Suppressor macrophage (primary cell): ENCODE measurements at places on chromosomes 16 and 17.

DNA sequence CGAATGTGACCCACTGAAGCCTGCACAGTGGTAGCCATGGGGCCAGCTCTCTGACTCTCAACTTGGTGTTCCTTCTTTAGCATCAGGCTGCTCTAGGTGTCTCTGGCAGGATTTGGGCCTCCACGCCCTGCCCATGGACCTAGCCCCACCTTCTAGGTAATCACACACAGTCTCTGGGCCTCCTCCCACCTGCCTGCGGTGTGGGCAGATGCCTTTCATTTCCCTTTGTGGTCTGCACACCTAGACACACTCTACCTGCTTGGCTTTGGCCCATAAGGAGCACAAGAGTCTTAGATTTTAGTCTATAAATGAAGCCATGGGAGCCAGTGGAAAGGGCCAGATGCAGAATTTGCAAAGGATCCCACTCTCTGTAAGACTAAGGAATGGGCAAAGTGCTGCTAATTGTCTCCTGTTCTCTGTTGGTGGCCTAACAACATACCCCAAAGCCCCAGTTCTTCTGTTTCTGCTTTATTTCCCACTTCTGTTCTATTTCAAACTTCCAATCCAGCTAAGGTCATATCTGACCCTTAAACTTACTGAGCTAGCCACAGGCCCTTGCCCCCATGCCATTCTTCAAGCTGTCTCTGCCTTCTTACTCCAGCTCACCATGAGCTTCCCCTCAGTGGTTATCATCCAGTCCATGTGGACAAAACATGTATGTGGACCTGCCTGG is 7.2 kb upstream of the MFSD6L start:
- DNase-seq, result no peak

GRCh38 chr17:1558401-1558800 is 4.2 kb downstream of the PITPNA start:
- no peak for DNase-seq

DNA sequence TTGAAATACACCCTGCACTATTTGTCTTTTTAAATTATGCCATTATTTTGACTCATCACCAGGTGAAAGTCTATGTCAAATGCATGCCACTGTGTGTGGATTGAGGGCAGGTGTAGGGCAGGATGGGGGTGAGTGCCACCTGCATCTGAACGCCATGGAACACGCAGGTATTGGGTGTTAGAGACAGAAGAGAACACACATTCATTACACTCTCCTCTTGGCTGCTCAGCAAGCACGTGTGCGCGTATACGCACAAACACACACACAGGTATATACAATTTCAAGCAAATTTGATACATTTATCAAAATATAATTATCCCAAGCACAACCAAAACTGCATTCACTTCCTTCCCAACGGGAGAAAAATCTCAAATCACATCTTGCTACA is 268.9 kb downstream of the NTN1 start:
- DNase-seq, result no peak

- no peak for DNase-seq
Observed at GRCh38 chr17:70021726-70022125, 53.3 kb upstream of the KCNJ16 start.

DNA sequence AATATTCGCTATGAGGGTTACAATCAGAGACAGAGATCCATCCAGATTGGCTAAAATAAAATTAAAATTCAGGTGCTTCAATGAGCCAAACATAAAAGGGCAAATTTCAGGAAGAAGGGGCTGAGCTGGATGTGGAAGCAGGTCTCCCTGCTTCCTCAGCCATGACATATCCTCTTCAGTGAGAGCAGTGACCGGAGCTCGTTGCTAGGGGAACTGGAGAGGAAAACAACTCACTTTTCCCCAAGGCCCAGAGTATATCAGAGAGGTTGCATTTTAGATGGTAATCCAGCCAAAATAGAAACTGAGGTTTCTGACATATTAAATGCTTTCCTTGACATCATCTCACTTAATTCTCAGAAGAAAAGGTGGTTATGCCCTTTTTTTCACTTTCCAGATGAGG is 503.5 kb downstream of the HS3ST4 start:
- DNase-seq, result no peak

GRCh38 chr17:41585301-41586056 is 1.2 kb downstream of the KRT14 start:
- no peak for DNase-seq

- DNase-seq, result no peak
Observed at GRCh38 chr16:84889066-84889465, 69.3 kb downstream of the CRISPLD2 start.

DNA sequence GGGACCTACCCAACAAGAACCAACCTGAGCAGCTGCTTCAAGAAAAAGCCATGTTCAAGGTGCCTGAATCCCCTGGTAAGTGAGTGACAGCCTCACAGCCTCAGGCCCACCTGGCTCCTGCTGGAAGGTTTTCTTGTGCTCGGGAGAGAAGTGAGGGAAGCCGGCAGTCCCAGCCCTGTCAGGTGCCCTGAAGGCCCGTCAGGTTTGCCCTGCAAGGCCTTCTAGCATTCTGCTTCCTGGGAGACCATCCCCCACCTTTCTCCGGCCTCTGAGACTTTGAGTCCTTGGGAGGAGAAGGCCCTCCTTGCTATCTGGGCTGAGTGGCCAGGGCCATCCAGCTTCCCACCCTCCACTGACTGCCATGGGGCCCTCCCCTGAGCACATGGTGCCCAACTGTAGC is 166.7 kb upstream of the ZNF267 start:
- no peak for DNase-seq

- DNase-seq, result no peak
Observed at GRCh38 chr16:27852681-27853080, 210.8 kb downstream of the GSG1L start.

- DNase-seq, result peak; percentile 75
Observed at GRCh38 chr17:28950017-28950751, 1.1 kb downstream of the PHF12 start.

GRCh38 chr16:74729783-74730683 is 29.4 kb upstream of the MLKL start:
- no peak for DNase-seq

- no peak for DNase-seq
Observed at GRCh38 chr17:77503916-77504651, 363.3 kb downstream of the SEC14L1 start.

DNA sequence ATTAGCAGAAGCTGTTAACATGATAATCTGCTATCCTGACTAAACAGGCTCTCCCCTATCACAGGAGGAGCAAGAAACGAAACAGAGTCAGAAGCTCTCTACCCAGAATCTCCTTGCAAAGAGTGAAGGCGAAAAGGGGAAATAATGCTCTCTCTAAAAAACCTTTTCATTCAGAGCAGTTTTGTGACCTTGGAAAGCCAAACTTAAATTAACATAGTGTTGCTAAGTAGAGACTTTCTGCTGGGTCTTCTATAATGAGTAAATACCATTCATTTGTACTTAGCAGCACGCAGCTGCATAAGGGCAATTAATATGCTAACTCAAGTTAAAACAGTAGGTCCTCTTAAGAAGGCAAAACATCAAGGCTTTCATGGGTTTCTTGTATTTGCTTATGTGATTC is 101.7 kb upstream of the GPR139 start:
- DNase-seq, result no peak

DNA sequence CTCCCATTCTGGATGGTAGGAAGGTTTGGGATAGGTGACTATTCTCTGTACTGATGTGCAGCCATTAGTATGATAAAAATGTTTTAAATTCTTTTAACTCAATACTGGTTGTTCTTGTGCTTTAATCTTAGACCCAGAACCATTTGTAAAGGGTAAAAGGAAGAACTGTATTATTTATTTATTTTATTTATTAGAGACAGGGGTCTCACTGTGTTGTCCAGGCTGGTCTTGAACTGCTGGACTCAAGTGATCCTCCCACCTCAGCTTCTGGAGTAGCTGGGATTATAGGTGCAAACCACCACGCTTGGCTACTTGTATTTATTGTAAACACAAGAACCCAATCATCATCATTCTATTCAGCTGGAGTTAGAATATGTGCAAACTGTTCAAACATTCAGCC is 2.2 kb upstream of the MOSMO start:
- DNase-seq, result no peak

DNA sequence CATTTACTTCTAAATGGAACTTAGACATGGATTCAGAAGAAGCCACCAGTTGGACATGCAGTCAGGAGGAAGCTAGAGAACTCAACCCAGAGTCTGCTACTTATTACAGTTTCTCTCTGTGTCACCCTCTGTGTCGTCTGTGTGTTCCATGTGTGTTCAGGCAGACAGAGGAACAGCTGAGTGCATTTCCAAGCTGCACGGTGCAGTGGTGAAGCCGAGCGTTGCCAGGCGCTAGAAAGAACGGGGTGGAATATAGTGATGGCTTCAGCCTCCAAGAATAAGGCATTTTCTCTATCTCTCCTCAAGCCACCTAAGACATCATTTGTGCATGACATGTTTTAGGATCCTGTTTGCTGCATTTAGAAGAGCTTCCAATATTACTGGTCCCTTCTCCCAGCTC is 101.1 kb upstream of the CCL2 start:
- no peak for DNase-seq

DNA sequence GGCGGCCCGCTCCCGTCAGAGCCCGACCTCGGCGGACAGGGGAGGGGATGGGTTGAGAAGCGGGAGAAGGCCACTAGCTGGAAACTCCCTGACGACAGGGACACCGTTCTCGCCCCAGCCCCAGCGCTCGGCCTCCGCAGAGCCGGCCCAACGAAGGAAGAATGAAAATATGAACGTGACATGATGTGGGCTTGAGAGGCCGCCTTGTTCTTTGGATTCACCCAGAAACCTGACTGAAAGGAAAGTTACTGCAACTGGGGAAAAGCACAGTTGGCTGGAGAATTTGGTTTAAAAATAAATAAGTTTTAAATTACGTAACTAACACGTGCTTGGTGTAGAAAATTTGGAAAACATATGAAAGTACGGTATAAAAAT is 21.1 kb downstream of the NPTX1 start:
- DNase-seq, result peak; percentile 82
